ENCODE measurements at places on chromosomes 16 and 17.

- no peak for DNase-seq
Measured at GRCh38 chr16:65579050-65579449, 457.2 kb upstream of the CDH11 start.

- DNase-seq: no peak
Measured at GRCh38 chr16:87958632-87959031, 7.4 kb downstream of the BANP start.

DNA sequence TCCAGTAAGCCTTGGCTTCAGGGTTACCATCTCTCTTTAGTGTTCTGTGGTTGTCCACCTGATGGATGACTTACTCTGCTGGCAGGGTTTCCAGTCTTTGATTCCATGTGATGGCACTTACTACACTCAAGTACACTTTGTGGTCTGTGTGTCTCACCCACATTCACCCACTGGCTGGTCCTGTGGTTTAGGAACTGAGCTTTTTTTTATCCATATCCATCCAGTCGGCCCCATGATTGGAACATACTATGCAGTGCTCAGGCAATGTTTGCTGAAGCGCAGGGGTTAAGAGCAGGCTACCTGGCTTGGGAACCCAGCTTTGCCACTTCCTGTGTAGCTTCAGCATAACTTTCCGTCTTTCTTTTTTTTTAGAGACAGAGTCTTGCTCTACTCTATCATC is 2.8 kb upstream of the FUS start:
- peak; percentile 61 for DNase-seq

GRCh38 chr17:82799591-82799990 is 40.2 kb downstream of the ZNF750 start:
- DNase-seq: no peak

- DNase-seq: no peak
Measured at GRCh38 chr17:74433421-74434121, 1.7 kb downstream of the GPRC5C start.

DNA sequence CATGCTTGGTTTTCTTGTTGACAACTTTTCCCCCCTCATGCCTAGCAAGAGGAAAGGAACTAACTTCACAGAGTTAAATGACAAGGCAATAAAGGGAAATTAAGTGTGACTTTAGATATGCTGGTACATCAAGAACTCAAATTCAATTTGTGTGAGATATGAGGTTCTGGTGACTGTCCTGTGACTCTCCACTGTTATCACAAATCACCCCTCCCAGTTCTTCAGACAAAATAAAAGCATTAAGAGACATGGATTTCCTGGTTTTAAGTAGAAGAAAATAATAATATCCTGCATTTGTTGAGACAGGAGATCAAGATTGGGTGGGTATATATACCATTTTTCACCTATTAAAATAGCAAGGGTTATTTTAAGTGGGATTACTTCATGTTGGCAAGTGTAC is 46.2 kb downstream of the SNTB2 start:
- no peak for DNase-seq

DNA sequence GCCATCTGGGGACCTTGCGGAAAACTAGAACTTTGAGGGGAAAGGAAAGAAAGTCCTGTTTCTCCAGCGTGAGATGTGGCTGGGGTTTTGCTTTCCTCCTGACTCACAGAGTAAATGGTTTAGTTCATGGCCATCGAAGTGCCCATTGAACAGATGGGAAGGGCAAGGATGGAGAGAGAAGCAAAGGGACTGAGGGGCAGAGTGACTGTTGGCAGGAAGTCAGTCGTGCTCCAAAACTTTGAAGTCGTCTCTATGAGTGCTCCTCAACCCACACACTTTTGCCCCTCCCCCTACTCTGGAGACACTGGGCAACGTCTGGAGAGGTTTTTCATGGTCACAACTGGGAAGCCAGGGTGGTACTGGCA is 476.9 kb downstream of the SLC39A11 start:
- no peak for DNase-seq

DNA sequence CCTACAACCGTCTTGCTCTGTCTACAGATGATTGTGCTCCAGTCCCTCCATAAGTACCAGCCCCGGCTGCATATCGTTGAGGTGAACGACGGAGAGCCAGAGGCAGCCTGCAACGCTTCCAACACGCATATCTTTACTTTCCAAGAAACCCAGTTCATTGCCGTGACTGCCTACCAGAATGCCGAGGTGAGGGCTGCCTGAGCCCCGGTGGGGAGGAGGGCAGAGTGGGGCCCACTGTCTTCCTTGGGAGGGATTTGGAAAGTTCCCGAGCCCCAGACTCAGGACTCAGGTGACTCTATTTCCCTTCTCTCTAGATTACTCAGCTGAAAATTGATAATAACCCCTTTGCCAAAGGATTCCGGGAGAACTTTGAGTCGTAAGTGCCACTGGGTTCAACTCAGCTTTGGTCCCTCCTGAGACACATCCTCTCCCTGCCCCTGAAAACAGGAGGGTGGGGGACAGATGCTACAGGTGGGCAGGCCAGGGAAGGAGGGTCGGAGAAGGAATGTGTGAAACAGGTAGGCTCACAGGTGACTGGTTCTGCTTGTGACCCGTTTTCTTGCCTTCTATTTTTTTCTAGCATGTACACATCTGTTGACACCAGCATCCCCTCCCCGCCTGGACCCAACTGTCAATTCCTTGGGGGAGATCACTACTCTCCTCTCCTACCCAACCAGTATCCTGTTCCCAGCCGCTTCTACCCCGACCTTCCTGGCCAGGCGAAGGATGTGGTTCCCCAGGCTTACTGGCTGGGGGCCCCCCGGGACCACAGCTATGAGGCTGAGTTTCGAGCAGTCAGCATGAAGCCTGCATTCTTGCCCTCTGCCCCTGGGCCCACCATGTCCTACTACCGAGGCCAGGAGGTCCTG is 11.4 kb downstream of the TBX21 start:
- DNase-seq: no peak
